Endothelial cell (in vitro differentiated cells): ENCODE measurements at places on chromosomes 3 and 15. TPM values are rescaled to one million over a fixed set of nuclear protein-coding genes. Genes with fewer than 3 reads are reported as not detected.

GRCh38 chr3:7615043-7615442 lies 754.1 kb downstream of the GRM7 start:
- no peak for DNase-seq
- no peaks in the 10 kb centered on the region for H3K27me3 ChIP-seq
- H3K36me3 ChIP-seq, result no peaks in the 10 kb centered on the region
- peaks cover 3% of the 10 kb centered on the region for H3K4me1 ChIP-seq
- no peak overlapping the region for H3K27ac ChIP-seq

GRCh38 chr3:73143401-73143800 lies 81.9 kb downstream of the EBLN2 start:
- no peaks in the 10 kb centered on the region for H3K27me3 ChIP-seq
- H3K27ac ChIP-seq, result no peak overlapping the region
- peaks cover 6% of the 10 kb centered on the region for H3K4me1 ChIP-seq

GRCh38 chr3:175411405-175411804 lies 552.3 kb downstream of the NAALADL2 start:
- no peaks in the 10 kb centered on the region for H3K4me1 ChIP-seq
- H3K27me3 ChIP-seq, result no peaks in the 10 kb centered on the region
- no peak overlapping the region for H3K4me3 ChIP-seq
- H3K36me3 ChIP-seq, result no peaks in the 10 kb centered on the region
- H3K27ac ChIP-seq, result no peak overlapping the region

GRCh38 chr3:73652896-73653295 lies 28.2 kb upstream of the PDZRN3 start:
- no peak overlapping the region for H3K4me3 ChIP-seq
- no peaks in the 10 kb centered on the region for H3K4me1 ChIP-seq
- no peak for DNase-seq
- H3K36me3 ChIP-seq, result no peaks in the 10 kb centered on the region
- no peak overlapping the region for H3K27ac ChIP-seq
- H3K27me3 ChIP-seq, result no peaks in the 10 kb centered on the region

DNA sequence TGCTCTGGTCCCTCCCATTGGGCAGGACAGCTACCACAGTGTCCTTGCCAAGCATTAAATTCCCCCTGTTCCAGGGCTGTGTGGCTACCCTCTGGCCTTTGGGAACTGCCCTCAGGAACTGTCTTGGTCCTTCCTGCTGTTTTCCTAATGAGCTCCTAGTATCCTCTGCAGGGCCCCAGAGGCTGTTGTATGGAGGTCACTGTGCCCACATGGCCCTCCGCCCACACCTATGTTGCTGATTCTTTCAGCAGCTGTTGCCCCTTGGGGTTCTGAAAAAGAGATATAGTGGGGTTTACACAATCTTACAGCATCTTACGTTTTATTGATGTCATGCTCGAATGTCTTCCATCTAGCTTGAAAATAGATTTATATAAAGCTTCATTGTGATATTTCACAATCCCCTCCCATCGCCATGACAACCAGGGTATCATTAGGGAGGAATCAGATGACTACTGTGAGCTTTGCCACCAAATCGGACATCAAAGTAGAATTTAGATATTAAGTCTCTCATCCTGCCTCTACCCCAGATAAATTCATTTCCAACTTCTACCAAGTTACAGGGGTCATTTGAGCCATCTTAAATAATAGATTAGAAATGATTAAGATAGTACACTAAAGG lies 97.1 kb upstream of the NR2E3 start:
- H3K36me3 ChIP-seq, result no peaks in the 10 kb centered on the region
- no peak overlapping the region for H3K4me3 ChIP-seq
- H3K4me1 ChIP-seq, result peaks cover 15% of the 10 kb centered on the region
- H3K27ac ChIP-seq, result no peak overlapping the region

DNA sequence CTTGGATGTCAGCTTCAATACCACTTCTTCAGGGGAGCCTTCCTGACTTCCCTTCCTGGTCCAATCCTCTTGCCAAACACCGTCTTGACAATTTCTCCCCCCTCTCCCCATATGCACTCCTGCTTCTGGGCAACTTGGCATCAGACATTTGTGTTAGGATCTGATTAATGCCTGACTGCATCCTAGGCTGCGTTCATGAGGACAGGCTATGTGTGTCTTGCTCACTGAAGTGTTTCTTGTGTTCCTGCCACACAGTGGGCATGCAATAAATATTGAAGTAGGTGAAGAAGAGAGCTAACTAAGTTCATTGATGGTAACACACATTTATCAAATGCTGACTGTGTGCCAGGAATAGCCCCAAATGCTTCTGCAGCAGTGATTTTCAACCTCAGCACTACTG lies 36.4 kb upstream of the WNT5A start:
- peaks cover 4% of the 10 kb centered on the region for H3K27me3 ChIP-seq
- no peak for DNase-seq
- no peaks in the 10 kb centered on the region for H3K36me3 ChIP-seq
- no peak overlapping the region for H3K4me3 ChIP-seq

GRCh38 chr15:58331560-58331912 lies 100.3 kb upstream of the LIPC start:
- H3K4me1 ChIP-seq, result peaks cover 49% of the 10 kb centered on the region
- no peak for DNase-seq
- H3K4me3 ChIP-seq, result no peak overlapping the region
- H3K27me3 ChIP-seq, result peaks cover 6% of the 10 kb centered on the region

DNA sequence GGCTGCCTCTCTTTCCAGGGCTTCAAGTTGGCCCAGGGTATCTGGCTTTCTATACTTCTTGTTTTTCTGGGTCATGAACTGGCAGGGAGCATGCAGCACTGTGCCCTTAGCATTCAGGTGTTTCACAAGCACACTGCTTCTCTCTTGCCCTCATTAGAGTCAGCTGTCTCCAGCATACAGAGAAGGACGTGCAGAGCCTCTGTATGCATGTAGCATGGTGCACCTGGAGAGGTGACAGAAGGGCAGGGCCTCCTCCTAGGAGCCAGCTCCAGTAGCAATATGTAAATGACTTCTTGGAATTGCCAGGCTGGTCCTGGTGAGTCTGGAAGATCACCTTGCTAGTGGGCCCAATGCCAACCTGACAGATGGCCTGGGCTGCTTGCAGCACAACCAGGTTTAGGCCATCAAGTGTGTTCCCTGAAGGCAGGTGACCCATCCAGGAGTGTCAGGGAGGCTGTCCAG lies 44.8 kb upstream of the ATP2C1 start:
- peak overlapping the region; percentile 78 for H3K27ac ChIP-seq
- H3K36me3 ChIP-seq, result no peaks in the 10 kb centered on the region
- peaks cover 3% of the 10 kb centered on the region for H3K27me3 ChIP-seq

GRCh38 chr3:105806359-105806758 lies 62.5 kb downstream of the CBLB start:
- no peaks in the 10 kb centered on the region for H3K27me3 ChIP-seq
- H3K4me3 ChIP-seq, result no peak overlapping the region
- DNase-seq, result no peak
- peaks cover 8% of the 10 kb centered on the region for H3K4me1 ChIP-seq
- no peaks in the 10 kb centered on the region for H3K36me3 ChIP-seq

- H3K27ac ChIP-seq, result no peak overlapping the region
- H3K4me3 ChIP-seq, result no peak overlapping the region
- no peaks in the 10 kb centered on the region for H3K27me3 ChIP-seq
- no peaks in the 10 kb centered on the region for H3K4me1 ChIP-seq
These were observed 440.5 kb downstream of the NTRK3 start for GRCh38 chr15:87816016-87816415.

GRCh38 chr3:112956351-112956750 lies 18.6 kb downstream of the CD200R1 start:
- H3K27ac ChIP-seq, result no peak overlapping the region
- no peak overlapping the region for H3K4me3 ChIP-seq
- DNase-seq, result no peak
- no peaks in the 10 kb centered on the region for H3K27me3 ChIP-seq

GRCh38 chr3:97871801-97872524 lies 50.2 kb downstream of the CRYBG3 start:
- no peak for DNase-seq
- H3K27me3 ChIP-seq, result no peaks in the 10 kb centered on the region
- H3K36me3 ChIP-seq, result peaks cover 6% of the 10 kb centered on the region
- peaks cover 4% of the 10 kb centered on the region for H3K4me1 ChIP-seq

GRCh38 chr3:46874430-46874829 lies 3.1 kb upstream of the PTH1R start:
- H3K4me1 ChIP-seq, result peaks cover 9% of the 10 kb centered on the region
- H3K27me3 ChIP-seq, result peaks cover 9% of the 10 kb centered on the region
- peaks cover 3% of the 10 kb centered on the region for H3K36me3 ChIP-seq
- H3K4me3 ChIP-seq, result no peak overlapping the region
- H3K27ac ChIP-seq, result no peak overlapping the region

DNA sequence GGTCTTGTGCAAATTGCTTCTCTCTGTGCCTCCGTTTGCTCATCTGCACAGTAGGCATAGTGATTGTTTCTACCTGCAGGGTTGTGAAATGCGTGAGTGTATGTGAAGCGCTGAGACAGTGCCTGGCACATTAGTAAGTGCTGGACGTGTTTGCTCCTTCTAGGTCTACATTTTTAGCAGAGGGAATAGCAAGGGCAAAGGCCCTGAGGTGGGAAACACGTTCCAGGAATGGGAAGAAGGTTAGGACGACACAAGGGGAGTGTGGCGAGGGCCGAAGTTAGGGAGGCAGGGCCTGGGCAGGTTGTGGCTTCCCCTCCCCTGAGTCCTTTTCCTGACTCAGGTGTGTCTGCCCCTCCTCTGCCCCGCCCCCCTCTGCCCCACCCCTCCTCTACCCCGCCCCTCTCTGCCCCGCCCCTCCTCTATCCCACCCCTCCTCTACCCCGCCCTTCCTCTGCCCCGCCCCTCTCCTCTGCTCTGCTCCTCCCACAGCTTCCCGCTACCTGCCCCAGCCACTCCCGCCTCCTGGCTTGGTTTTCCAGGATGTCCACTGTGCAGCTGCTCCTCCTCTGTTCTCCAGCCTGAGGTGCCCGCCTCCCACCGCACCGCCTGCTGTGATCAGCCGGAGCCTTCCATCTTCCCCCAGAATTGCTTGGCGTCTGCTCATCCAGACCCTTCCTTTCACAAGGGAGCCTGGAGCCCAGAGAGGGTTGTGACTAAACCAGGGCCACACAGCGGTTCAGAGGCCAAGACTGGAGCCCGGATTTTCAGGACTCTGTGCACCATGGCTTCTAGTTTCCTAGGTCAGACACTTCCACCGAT lies 31.1 kb upstream of the SMAD6 start:
- H3K27me3 ChIP-seq, result peaks cover 5% of the 10 kb centered on the region
- H3K4me1 ChIP-seq, result peaks cover 21% of the 10 kb centered on the region
- no peak overlapping the region for H3K27ac ChIP-seq
- H3K4me3 ChIP-seq, result no peak overlapping the region

DNA sequence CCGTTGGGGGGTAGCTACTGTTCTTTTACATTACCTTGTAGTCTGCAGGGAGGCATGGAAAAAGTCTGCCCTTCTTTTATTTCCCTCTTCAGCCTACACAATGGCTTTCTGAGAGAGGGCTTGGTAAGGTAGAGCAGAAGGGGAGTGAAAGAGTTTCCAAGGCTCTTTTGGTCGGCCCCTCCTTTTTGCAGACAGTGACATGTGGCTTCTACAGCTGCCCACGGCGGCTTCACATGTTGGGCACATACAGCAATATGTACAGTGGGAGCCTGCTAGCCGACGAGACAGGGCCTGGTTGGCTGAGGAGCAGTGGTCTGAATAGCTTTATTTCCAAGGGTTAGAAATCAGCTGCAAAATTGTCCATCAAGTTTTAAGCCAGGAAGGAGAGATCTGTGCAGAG lies 4.0 kb downstream of the INAFM2 start:
- H3K27ac ChIP-seq, result no peak overlapping the region
- H3K4me1 ChIP-seq, result peaks cover 57% of the 10 kb centered on the region
- peaks cover 4% of the 10 kb centered on the region for H3K27me3 ChIP-seq
- H3K36me3 ChIP-seq, result no peaks in the 10 kb centered on the region

GRCh38 chr3:178568155-178568731 lies 32.0 kb downstream of the KCNMB2 start:
- no peak overlapping the region for H3K27ac ChIP-seq
- no peaks in the 10 kb centered on the region for H3K27me3 ChIP-seq
- H3K4me3 ChIP-seq, result no peak overlapping the region
- no peaks in the 10 kb centered on the region for H3K36me3 ChIP-seq

DNA sequence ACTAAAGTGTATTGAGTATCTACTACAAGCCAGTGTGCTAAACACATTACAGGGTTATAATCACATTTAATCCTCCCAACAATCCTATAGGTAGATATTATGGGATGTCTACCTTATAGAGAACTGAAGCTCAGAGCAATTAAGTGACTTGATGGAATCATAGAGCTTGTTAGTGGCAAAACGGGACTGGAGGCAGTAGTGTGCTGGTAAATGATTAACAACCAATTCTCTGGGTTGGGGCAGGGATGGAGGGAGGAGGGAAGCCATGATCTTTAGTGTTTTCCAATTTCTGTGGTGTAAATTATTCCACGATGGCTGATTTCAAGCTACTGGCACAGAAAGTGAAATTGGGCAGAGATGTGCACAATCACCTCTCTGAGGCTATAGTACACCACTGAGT lies 18.5 kb upstream of the CSRNP1 start:
- no peak overlapping the region for H3K27ac ChIP-seq
- peaks cover 2% of the 10 kb centered on the region for H3K27me3 ChIP-seq
- peaks cover 19% of the 10 kb centered on the region for H3K4me1 ChIP-seq
- no peaks in the 10 kb centered on the region for H3K36me3 ChIP-seq

DNA sequence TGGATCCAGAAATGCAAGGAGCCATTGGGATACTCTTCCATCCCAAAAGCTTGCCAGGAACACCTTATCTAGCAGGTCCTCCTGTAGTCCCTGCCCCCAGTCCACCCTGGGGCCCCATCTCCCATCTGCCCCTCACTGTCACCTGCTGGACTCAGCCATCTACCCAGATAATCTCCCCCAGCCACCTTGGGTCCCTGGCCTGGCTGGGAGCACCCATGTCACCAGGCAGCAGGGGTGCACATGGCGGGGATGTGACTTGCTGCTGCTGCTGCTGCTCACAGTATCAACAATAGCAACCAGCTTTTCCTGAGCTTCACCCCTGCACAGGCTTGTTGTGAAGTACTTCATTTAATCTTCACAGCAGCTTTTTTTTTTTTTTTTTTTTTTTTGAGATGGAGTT lies 12.6 kb downstream of the PTH1R start:
- H3K4me1 ChIP-seq, result peaks cover 9% of the 10 kb centered on the region
- no peak overlapping the region for H3K4me3 ChIP-seq
- H3K27ac ChIP-seq, result no peak overlapping the region
- H3K36me3 ChIP-seq, result no peaks in the 10 kb centered on the region

DNA sequence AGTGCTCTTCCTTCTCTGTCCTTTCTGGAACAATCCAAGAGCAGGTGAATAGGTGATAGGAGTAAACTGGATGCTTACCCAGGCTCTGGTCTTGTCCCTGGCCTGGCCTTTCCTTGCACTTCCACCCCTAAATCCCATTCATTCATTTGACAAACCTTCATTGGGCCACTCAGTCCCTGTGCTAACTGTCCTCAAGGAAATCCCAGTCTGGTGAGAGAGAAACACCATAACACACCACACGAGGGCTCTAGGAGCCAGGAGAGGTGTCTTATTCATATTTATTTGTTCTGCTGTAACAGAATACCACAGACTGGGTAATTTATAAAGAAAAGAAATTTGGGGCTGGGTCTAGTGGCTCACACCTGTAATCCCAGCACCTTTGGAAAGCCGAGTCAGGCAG lies 22.8 kb downstream of the EFCC1 start:
- no peak overlapping the region for H3K4me3 ChIP-seq
- no peak for DNase-seq
- no peak overlapping the region for H3K27ac ChIP-seq
- peaks cover 8% of the 10 kb centered on the region for H3K27me3 ChIP-seq

SPATA12 gene
- total RNA-seq, result 0.15 TPM

MINDY4B gene
- 3.0 TPM for total RNA-seq

SI gene
- total RNA-seq, result not detected

SNAP23 gene
- 121 TPM for total RNA-seq

TTC23 gene
- 24.3 TPM for total RNA-seq

GLDN gene
- 0.21 TPM for total RNA-seq

HIGD1A gene
- total RNA-seq, result 60.7 TPM

GP5 gene
- total RNA-seq, result 0.23 TPM

COL6A5 gene
- total RNA-seq, result not detected

FBXW12 gene
- total RNA-seq, result not detected

EXD1 gene
- total RNA-seq, result not detected

TPRG1 gene
- 2.1 TPM for total RNA-seq

GABRR3 gene
- not detected for total RNA-seq

CFAP91 gene
- total RNA-seq, result 0.23 TPM

FAM81A gene
- 0.23 TPM for total RNA-seq
